Right renal cortex interstitium (tissue), 3 donors: ENCODE measurements at places on chromosomes 5 and 9. TPM values are rescaled to one million over a fixed set of nuclear protein-coding genes. Genes with fewer than 3 reads are reported as not detected.

- DNase-seq = no peak
Measured at GRCh38 chr9:79584655-79584982, 12.9 kb downstream of the TLE4 start.

GRCh38 chr9:71795097-71795813 lies 26.9 kb upstream of the CEMIP2 start:
- DNase-seq = no peak

DNA sequence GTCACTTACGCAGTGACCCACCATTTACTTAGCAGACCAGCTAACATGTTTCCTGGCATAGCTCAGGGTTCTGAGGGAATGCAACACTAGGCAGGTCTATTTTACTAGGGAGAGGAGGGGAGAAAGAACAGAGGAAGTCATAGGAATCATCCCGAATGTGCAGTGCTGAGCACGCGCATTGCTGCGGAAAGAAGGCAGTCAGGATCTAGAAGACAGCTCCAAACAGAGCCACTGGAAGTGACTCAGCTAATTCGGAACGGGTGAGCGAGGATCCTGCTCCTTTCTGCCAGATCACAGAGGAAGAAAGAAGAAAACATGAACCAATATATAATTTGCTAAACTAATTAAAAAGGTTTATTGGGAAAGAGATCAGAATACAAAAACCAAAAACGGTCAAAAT lies 339.8 kb downstream of the EFNA5 start:
- no peak for DNase-seq

DNA sequence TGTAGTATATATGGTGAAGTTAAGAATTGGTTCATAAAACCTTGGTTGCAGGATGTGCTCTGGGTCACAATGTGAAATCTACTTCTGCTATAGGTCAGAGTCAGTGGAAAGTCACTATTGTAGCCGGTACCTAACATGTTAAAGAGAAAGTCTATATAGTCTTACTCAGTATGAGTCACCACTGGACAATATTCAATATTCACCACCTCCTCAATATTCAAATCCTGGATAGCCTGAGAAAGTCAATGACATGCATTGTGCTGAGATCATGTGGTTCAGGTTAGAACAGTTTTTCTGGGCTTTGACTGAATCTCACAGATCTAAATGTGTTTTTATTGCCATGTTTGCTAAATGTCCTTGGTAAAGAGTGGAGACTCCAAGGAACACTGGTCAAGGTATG lies 108.8 kb downstream of the HMHB1 start:
- DNase-seq = no peak

GRCh38 chr5:145619806-145620310 lies 215.3 kb downstream of the PRELID2 start:
- no peak for DNase-seq

- no peak for DNase-seq
Measured at GRCh38 chr5:59128646-59129290, 545.9 kb downstream of the RAB3C start.

GRCh38 chr5:52798938-52799337 lies 11.2 kb downstream of the ITGA1 start:
- DNase-seq = no peak

- no peak for DNase-seq
Measured at GRCh38 chr9:113477058-113477457, 13.5 kb downstream of the RGS3 start.

GRCh38 chr9:89649039-89649691 lies 44.4 kb downstream of the GADD45G start:
- no peak for DNase-seq

DNA sequence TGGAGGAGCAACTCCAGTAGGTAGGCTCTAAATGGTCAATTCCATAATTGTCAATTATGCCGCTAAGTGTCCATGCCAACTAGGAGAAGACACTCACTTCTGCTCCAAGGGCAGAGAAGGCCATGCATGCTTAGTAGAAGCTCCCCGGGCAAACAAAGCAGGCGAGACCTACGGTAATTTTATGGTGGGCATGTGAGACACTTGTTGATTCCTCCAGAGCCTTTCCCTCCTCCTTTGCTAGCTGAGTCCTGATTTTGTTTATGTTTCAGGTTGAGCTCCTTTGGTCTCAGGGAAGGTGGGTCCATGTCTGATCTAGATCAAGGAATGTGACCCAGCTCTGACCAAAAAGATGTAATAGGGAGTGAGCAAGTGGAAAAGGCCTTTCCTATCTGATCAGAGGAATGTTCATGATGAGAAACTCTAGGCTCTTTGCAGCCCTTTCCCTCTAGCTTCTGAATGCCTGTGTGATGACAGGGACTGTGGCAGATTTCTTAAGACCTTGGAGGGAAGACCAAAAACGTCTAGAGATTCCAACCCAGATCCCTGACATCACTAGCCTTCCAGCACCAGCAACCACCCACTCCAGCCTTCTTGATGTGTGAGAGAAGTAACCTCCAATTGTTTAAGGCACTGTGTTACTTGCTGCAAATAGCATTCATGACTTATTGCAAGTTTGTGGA lies 7.7 kb upstream of the CPEB4 start:
- DNase-seq = no peak

DNA sequence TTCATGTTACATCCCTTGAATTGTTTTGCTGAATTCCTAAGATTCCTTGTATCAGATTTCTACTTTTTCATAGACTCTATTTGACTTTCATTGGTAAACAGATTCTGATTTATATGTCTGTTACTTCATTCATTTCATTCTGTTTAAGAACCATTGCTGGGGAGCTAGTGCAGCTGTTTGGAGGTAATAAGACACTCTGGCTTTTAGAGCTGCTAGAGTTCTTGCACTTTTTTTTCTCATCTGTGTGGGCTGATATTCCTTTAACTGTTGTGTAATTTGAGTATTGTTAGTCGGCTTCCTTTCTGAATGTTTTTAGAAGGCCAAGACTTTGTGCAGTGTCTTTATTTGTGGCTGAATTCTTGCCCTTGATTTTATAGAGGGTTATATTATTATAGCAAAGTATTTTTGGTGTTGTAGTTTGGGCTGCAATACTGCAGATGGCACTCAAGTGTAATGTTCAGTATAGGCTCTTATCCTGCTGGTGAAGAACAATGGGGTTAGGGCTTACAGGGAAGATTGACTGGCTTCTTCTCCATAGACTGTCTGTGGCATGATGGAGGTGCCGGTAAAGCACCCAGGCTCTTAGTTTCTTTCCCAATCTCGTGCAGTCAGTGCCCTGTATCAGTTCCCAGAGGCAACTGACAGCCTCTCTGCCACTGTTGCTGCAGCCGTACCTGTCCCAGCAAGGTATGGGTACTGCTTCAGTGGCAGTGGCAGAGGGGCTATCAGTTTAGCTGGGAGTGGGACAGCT lies 162.2 kb downstream of the OXCT1 start:
- no peak for DNase-seq

DNA sequence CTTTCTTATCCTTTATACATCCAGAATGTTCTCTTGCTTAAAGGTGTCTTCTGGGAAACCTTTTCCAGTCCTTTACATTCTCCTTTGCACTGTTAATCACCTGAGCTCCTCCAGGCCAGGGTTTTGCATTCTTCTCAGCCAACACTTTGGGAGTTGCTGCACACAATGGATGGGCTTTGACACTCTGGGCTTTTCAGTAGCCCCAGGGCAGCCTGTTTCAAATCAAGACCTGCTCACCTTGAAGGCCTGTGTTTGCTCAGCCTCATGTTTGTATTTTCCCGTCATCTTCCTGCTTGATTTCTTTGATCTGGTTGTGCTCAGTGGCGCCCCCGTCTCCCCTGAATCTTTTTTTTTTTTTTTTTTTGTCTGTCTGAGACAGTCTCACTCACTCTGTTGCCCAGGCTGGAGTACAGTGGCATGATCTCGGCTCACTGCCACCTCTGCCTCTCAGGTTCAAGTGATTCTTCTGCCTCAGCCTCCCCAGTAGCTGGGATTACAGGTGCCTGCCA lies 41.0 kb downstream of the DMRT1 start:
- no peak for DNase-seq

DNA sequence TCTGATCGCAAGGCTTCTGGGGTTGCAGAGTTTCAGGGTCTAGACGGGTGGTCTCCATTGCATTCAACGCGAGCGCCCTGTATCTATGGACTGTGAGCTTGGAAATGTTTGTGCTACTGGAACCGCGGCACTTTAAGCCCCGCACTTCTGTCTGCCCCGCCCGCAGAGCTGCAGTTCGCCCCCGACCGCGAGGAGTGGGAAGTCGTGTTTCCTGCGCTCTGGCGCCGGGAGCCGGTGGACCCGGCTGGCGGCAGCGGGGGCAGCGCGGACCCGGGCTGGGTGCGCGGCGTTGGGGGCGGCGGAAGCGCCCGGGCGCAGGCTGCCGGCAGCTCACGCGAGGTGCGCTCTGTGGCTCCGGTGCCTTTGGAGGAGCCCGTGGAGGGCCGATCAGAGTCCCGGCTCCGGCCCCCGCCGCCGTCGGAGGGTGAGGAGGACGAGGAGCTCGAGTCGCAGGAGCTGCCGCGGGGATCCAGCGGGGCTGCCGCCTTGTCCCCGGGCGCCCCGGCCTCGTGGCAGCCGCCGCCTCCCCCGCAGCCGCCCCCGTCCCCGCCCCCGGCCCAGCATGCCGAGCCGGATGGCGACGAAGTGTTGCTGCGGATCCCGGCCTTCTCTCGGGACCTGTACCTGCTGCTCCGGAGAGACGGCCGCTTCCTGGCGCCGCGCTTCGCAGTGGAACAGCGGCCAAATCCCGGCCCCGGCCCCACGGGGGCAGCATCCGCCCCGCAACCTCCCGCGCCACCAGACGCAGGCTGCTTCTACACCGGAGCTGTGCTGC lies 1.0 kb downstream of the ADAMTS19 start:
- peak; percentile 30 for DNase-seq

- DNase-seq = no peak
Measured at GRCh38 chr5:35852084-35852734, 4.5 kb upstream of the IL7R start.

- DNase-seq = no peak
Measured at GRCh38 chr5:1743769-1744085, 55.9 kb downstream of the MRPL36 start.

DNA sequence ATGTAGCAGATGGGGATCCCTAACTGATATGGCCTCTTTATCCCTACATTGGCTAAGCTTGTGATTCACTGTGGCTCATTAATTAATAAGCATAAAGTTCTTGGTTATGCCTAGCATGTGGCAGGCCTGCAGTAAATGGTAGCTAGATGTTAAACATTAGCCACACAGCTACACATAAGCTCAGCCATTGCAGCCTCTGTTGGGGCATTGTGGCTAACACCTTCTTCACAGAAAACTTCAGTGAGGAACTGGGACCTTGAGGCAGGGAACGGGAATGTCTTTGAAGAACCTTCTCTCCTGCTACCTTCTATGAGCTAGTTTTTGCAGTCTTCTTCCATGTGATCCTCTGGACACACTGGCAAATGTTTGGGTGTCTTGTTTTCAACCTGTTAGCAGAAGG lies 338.2 kb downstream of the NTRK2 start:
- no peak for DNase-seq

GRCh38 chr5:109573766-109574165 lies 116.0 kb upstream of the MAN2A1 start:
- no peak for DNase-seq

DNA sequence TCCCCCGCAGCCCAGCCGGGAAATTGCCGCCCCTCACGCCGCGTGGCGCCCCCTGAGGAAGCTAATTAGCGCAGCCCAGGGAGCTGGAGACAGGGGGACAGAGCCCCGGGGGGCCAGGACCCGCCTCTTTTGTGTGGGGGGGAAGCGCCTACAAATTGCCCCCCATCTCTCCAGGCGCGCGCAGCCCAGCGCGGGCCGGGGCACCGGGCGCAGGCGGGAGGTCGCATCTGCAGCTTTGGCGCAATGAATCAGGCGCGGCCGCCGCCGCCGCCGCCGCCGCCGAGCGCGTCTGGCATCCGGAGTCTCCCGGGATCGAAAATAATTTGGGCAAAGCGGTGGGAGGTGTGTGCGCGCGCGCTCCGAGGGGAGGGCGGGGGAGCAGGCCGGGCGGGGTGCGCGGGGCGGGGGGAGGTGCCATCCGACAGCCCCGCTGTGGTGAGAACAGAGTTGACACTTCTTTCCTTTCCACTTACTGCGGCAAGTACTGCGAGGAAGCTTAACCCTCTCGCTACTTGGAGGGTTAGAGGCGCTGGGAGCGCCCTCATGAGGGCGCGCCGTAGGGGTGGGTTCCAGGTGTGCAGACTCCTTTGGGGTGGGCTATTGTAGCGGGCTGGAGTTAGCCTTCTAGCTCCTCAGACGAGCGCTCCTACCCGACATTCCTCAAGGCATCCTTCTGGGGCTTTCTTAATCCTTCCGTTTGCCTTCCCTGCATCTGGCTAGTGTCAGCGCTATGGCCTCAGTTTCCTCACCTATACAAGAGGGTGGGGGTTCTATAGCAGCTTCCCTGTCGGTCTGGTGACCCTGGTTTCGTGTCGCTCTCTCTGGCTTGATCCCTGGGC lies 63.1 kb downstream of the CXXC5 start:
- peak; percentile 33 for DNase-seq

The SHOC1 gene
- 0.85 TPM for polyA plus RNA-seq

The ZNF883 gene
- polyA plus RNA-seq = 10.1 TPM

The SLC4A9 gene
- 23.9 TPM for polyA plus RNA-seq

The TAF11L9 gene
- polyA plus RNA-seq = not detected

The FAM153A gene
- polyA plus RNA-seq = not detected
